ENCODE measurements at places on chromosomes 16 and 17.

DNA sequence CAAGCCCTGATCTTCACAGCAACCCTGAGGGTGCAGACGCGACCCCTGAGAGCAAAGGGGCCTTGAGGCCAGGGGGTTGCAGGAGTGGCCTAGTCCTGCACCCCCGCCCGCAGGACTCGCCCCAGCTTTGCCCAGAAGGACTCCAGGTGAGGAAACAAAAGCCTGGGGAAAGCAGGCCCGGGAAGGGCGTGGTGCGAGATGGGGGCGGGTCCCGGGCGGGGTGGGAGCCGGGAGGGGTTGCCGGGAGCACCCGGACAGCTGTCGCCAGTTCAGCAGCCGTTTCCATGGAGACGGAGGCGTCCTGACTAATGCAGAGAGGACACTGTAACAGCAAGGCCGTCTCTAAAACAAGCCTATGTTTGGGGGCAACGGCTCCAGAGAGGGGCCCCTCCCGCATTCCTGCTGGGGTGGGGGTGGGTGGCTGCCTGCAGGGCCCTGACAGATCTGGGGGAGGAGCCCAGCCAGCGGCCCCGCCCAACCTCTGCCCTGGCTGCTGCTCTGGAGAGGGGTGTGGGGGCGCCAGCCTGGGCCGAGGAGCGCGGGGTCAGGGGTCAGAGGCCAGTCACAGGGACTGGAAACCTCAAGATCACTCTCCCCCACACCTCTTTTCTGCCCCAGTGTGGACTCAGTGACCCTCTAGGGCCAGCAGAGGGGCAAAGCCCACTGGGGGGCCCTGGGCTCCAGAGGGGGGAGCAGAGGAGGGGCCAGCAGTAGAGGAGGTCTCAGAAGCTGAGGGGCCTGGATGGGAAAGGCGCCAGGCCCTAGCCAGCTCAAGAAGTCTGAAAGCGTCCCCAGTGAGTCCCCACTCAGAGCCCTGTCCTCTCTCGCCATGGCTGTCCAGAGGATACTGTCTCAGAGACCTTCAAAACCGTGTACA, 3.1 kb upstream of the TPPP3 start:
- no peak for DNase-seq

DNA sequence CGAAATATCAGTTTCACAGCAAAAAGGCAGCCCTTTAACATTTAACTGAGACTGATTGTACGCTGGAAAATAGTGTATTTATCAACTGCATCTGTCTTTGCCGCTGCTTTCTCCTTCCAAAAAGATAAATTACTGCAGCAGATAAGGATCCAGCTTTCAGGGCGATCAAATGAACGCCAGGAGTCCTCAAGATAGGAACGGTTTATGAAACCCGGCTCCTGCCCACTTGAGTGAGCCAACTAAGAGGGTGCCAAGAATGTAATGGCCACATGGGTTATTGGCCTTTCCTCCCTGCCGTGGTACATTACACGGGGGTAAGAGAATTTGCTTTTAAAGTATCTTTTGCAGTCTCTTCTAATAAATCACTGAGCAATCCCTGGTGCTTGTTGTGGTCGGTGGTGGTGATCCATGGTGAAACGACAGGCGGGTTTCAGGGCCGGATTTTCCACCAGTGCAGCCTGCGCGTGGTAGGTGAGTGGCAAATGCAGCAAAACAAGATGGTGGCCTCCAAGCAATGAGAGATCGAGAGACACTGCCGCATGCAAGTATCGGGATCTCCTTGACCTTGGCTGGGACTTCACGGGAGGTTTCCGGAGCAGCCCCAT, 67.5 kb upstream of the IRX6 start:
- no peak for DNase-seq

DNA sequence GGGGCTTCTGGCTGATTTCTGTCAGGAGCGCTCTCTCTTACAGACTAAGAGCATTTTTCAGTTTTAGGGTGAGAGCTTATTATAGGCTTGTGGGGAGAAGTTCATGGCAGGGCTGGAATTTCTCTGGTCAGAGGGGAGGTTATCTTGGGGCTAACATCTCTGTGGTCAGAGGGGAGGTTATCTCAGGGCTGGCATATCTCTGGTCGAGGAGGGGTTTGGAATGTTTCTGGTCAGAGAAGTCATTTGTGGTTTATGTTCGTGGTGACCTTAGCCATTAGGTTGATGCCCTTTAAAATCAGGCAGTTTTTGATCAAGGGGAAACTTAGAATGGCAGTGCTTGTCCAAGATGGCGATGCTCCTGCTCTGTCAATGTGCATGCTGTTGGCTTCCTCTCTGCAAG, 10.8 kb upstream of the USP31 start:
- DNase-seq = no peak

DNA sequence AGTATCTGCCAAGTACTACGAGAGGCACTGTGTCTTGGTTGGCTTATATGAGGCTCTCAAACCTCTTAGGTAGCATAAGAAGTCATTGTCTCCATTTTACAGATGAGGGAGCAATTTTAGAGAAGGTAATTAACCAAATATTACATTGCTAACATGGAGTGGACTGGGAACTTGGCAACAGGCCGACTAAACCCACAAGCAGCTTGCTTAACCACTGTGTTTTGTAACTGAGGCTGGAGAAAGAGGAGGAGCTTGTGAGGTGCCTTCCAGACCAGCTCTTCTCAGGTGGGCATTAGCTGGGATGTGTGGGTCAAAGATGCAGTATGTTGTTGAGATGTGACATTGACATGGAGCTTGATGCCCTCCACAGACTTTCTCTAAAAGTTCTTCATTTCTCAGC, 835.6 kb upstream of the RBFOX1 start:
- DNase-seq = no peak

DNA sequence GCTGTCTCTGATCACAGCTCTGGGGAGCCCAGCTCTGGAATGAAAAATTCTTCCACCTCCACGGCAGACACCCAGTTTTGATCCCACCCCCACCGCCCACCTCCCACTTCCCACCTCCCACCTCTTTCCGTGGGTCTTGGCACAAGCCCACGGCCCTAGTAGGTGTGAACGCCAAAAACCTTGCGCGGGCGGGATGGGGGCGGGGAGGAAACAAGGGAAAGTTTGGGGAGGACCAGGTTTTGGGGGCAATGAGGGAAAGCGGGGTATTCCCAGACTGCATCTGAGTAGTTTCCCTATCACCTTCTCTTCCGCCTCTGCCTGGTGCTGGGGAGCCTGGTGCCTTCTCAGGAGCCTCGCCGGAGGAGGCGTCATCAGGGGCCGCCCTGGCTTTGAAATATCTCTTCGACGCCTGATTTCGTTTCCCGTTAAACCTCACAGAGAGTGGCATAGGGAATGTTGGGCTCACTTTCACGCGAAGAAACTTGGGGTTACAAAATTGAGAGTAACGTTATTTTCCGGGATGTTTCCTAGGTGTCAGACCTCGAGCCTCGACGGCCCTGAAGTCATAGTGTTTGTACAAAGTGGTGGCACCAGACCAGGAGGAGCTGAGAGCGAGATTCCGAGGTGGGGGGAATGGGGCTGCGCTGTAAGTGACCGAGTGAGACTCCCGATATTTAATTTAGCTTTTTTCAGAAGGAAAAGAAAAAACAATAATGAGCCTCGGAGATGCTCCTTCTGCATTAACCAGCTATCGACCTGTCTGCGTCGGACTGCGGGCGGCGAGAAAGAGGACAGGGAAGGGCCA, 1.6 kb upstream of the IRX3 start:
- DNase-seq = no peak

- DNase-seq = no peak
Observed at GRCh38 chr16:88468275-88469129, 15.4 kb downstream of the ZFPM1 start.

GRCh38 chr17:66647391-66647983, 187.4 kb upstream of the CACNG5 start:
- no peak for DNase-seq

DNA sequence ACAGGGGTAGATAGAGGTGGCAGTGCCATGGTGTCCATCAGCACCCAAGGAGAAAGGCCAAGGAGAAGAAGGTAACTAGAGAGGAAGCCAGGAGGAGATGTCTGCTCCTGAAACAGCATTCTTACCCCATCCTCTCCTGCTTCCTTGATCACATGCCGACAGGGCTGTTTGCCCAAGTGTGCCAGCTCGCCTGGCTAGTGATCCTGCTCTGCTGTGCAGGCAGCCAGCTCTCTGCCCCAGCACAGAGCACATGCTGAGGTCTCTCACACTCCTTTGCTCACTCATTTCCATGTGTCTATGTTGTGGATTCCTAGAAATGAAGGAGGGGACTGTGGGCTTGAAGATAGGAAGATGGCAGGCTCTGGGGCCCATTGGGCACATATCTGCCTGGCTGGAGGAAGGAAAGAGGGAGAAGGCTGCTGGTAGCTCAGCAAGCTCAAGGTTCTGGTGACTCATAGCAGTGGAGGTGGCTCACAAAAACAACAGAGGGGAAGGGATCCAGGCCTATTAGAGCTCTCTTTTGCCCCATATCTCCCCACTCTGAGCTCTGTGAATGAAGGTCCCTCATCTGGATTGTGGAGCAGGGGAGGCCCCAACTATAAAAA, 54.3 kb downstream of the NEUROD2 start:
- no peak for DNase-seq

DNA sequence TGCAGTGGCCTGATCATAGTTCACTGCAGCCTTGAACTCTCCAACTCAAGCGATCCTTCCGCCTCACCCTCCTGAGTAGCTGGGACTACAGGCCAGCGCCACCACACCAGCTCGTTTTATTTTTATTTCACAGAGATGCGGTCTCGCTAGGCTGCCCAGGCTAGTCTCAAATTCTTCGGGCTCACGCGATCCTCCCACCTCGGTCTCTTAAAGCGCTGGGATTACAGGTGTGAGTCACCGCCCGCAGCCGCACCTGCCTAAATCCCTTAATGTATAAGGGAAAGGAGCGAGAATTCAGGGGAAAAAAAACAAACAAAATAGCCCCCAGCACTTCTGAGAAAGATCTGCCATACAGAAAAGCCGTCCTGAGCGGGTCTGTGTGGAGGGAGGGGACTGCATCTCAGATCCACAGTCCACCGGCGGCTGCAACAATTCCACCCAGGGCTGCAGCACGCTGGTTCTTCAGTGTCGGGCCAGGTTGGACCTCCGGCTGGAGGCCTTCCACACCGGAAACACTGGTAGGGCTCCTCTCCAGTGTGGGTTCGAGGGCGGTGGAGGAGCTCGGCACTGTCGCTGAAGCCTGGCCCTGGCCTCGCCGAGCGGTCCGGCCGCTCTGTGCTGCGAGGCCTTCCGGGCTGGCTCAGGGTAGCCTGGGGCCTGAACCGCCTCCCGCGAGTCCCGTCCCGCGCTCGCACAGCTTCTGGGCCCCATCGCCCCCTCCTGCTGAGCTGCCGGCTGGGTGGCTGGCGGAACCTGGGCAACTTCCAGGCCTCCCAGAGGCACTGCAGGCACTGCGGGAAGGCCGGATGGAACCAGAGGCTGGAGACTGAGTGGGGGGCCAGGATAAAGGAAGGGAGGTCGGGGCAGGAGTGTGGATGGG, 7.0 kb downstream of the ZNF843 start:
- no peak for DNase-seq

DNA sequence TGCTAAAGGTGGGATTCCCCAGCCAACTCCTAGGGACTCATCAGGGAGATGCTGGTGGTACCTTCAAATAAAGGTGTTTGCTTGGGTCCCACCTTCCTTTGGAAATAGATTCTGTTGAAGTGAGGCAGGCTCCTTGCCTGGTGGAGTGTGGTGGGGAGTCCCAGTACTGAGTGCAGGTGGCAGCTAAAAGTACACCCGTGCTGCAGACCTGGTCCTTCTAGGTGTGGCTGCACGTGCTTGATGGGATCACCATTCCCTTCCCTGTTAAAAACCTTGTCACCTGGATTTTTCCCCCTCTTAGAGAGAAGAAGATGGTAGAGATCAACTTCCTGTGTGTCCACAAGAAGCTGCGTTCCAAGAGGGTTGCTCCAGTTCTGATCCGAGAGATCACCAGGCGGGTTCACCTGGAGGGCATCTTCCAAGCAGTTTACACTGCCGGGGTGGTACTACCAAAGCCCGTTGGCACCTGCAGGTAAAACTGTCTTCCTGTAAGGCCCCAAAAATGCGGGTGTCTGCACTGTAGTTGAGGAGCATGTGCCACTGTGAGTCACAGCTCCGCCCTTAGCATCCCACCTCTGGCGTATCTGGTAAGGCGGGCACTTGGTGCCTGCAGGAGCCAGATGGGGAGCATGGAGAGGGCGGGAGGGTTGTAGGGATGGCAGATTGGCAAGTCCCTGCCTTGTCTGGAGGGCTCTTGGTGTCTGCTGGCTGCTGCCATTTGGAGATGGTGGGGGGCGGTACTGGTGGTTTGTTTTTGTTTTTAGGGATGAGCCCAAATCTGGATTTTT, 34.0 kb downstream of the PLCD3 start:
- no peak for DNase-seq

DNA sequence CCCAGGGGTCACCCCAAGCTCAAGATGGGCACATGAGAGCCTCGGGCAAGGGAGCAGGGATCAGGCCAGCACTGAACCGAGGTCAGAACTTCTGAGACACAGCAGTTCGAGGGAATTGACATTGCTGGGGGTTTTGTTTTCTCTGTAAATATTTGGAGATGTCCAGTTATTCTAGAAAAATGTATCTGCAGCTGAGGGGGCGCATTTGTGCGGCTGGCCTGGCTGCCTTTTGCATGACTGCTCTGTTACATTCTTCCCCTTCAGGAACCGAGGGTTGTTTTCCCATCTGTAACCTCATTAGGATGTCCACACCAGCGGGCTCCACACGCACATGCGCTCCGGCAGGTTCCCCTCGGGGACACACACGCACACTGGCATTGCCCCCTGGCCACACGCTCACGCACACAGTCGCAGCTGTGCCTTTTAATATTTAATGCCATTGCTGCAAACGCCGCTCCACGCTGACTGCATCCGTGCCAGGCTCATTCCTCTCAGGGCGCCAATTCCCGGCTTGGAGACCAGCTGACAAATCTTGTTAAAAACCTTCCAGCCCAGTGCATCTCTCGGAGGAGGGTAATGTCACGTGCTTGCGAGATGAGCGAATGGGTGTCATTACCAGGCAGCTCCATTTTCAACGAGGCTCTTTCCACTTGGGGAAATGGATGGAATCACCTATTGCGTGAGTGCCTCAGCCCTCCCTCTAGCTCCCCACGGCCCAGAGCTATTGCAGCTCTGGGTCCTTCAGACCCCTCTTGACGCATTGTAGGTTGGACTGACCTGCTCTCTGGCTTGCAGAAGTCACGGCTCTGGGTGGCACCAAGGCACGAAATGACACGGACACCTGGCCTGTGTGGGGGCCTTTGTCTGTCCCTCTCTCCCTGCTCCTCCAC, 13.1 kb downstream of the CCR7 start:
- DNase-seq = no peak

DNA sequence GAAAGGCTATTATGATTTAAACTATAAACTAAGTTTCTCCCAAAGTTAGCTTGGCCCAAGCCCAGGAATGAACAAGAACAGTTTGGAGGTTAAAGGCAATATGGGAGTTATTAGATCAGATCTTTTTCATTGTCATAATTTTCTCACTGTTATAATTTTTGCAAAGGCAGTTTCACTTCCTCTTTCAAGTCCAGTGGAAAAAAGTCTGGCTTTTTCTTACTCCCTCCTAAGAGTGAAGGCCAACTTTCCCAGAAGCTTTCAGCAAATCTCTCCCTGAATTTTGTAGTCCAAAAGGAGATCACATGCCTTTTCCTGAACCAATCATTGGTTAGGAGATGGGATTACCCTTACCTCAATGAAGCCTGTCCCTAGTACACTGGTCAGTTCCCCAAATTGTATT, 9.1 kb upstream of the BLMH start:
- no peak for DNase-seq

- no peak for DNase-seq
Observed at GRCh38 chr17:1365445-1366039, 34.5 kb downstream of the YWHAE start.

- no peak for DNase-seq
Observed at GRCh38 chr17:50934672-50935220, 68.6 kb upstream of the TOB1 start.

Measured in stimulated activated CD8-positive, alpha-beta memory T cell treated with anti-CD3 and anti-CD28 coated beads, Interleukin-7, amount 100 ng/mL, for 1 hour (primary cell).